ENCODE measurements at places on chromosomes 16 and 17.

DNA sequence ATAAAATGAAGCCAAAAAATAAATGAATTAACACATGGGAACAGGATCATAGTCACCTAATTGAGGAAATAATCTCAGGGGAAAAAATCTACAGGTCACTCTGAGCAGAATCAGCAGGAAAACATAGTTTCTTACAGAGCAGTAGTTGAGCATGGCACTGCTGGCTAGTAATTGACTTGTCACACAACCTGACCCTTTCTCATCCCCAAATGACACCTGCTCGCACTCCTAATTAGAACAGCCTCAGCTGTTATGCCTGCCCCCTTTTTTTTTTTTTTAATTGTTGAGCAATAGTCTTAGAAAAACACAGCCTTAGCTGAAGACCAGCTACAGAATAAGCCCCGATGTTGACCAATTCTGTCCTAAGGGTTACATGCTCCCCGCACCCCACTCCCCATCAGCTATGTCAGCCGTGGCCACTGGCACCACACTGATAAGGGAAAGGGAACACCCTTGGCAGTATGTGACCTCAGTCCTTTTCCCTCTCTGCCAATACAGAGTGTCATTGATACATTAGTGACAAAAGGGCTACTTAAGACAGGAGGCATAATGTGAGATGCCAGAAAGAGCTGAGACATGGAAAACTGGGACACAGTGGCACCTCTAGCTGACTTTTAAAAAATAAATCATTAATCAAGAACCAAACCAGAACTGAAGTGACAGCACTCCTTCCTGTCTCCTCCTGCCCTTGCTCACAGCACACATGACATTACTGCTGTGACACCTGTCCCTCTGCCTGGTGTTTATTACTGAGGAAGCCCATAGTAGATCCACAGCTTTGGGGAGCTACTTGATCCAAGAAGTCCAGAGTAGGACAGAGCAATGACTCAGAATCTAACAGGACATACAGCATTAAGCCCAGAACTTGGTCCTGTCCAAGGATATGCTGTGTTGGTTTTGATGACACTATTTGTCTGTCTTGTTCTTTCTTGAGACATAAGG is 41.7 kb downstream of the WDR59 start:
- DNase-seq: no peak

- no peak for DNase-seq
These were observed 118.9 kb downstream of the MSI2 start for GRCh38 chr17:57375040-57375769.

DNA sequence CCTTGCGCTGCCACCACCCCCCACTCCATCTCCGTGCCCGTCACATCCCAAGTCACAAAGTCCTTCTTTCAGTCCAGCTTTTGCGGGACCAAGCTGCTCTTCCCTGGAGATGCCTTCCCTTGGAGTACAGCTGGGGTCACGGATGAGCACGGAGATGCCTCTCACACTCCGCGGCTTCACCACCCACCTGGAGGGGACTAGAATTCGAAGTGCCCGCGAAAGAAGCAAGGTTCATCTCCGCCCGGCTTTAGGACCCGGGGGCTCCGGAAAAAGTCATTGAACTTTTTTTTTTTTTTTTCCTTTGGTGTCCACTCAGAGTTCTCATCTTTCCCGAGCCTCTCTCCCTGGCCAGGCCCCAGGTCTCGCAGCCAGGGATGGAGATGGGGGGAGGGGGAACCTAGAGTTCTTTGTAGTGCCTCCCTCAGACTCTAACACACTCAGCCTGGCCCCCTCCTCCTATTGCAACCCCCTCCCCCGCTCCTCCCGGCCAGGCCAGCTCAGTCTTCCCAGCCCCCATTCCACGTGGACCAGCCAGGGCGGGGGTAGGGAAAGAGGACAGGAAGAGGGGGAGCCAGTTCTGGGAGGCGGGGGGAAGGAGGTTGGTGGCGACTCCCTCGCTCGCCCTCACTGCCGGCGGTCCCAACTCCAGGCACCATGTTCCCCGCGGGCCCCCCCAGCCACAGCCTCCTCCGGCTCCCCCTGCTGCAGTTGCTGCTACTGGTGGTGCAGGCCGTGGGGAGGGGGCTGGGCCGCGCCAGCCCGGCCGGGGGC is at the start of gene FKBP10:
Gene FKBP10, plus strand, starts transcription at position 624 of the 771 bp plus-strand sequence. Its CDS starts 31 bp downstream, at position 655.
- DNase-seq: peak; percentile 88

GRCh38 chr17:11625878-11626277 is 27.6 kb downstream of the DNAH9 start:
- no peak for DNase-seq

DNA sequence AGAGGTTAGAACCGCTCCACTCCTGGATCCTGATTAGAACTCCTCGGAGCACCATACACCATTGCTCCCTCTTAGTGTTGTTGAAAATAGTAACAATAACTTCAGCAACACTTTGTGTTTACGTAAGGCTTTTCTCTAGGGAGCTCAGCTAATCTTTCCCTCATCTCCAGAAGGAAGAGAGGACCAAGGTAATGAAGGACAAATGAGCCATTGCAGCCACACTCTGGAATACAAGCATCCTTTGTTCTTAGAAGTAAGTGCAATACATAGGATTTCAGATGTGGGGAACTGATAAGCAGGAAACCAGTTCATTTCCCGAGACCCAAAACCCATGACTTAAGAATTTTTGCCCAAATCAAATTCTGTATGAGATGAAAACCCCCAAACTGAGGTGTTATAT is 22.9 kb upstream of the ZNF652 start:
- DNase-seq: no peak

- no peak for DNase-seq
These were observed 71.2 kb upstream of the LGALS9 start for GRCh38 chr17:27559506-27560481.

All from A549 (cell line).